ENCODE measurements at places on chromosomes 1 and 21. TPM values are rescaled to one million over a fixed set of nuclear protein-coding genes. Genes with fewer than 3 reads are reported as not detected.

Gene PROX1
- total RNA-seq = 12.0 TPM

Gene LIX1L
- total RNA-seq = 42.7 TPM

Gene NAV1
- 9.1 TPM for total RNA-seq

Gene OVAAL
- total RNA-seq = not detected

Gene NPHS2
- not detected for total RNA-seq

DNA sequence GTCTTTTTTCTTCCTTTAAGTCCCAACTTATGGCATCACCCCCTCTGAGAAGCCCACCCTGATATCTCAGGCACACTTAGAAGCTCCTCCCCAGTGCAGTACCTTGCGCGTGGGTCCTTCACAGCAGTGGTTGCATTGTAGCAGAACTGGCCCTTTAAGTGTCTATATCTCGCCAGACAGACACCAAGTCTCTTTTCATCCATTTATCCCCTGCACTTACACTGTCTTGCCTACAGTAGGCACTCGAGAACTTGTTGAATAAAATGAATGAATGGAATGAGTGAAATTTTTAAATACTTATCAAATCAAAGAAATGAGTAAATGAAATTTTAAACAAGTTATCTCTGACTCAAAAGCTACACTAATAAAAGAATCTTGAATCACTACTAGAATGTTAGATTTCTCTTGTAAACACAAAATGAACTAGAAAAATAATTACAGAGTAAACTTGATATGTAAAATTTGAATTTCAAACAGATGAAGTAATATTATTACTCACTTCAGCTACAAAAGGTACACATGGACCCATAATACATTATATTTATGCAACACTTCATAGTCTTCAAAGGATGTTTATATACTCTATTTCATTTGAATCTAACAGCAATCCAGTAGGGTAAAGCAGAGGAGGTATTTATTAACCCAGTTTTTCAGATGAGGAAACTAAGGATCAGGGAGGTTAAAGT lies 54.7 kb upstream of the MAN1A2 start:
- no peak for DNase-seq
- H3K36me3 ChIP-seq = no peaks in the 10 kb centered on the region
- no peak overlapping the region for H3K27ac ChIP-seq
- no peaks in the 10 kb centered on the region for H3K4me1 ChIP-seq
- no peak overlapping the region for H3K4me3 ChIP-seq
- H3K27me3 ChIP-seq = no peaks in the 10 kb centered on the region

- H3K4me1 ChIP-seq = peaks cover 11% of the 10 kb centered on the region
- H3K4me3 ChIP-seq = no peak overlapping the region
- H3K27me3 ChIP-seq = no peaks in the 10 kb centered on the region
- no peaks in the 10 kb centered on the region for H3K36me3 ChIP-seq
- H3K27ac ChIP-seq = peak overlapping the region; percentile 0
Measured at GRCh38 chr1:235073968-235074522, 54.6 kb downstream of the TOMM20 start.

DNA sequence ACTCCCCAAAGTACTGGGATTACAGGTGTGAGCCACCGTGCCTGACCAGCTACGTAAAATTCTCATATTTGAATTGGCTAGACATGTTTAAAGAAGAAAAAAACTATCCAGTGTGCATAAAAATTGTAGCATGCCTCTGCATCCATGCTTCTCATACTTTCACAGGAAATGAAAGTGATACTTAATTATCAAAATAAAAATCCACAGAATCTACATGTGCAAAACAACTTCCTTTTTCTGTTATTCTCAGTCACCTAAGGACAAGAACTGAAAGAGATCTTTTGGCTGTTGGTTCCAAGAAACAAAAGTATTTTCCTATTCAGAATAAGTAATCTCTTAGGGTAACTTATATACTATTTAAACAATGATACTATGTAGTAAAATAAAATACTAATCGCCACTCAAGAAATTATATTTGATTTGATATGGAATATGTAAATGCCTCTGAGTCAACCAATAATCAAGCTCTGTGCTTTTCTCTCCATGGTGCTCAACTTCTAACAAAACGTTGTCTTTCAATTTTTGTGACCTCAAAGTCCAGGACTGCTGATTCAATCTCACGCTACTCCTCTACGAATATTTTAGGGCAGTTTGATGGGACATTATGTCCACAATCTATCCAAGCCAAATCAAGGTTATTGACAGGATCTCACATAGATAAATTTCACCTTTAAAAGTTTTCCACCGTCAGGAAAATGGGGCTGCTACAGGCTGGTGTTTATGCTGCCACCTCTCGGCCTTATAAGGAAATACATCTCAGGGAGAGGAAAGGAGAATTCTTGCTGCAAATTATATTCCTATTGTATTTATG lies 102.7 kb downstream of the ZNF281 start:
- H3K4me3 ChIP-seq = no peak overlapping the region
- no peaks in the 10 kb centered on the region for H3K4me1 ChIP-seq
- H3K36me3 ChIP-seq = no peaks in the 10 kb centered on the region
- no peak overlapping the region for H3K27ac ChIP-seq
- H3K27me3 ChIP-seq = no peaks in the 10 kb centered on the region
- DNase-seq = no peak

DNA sequence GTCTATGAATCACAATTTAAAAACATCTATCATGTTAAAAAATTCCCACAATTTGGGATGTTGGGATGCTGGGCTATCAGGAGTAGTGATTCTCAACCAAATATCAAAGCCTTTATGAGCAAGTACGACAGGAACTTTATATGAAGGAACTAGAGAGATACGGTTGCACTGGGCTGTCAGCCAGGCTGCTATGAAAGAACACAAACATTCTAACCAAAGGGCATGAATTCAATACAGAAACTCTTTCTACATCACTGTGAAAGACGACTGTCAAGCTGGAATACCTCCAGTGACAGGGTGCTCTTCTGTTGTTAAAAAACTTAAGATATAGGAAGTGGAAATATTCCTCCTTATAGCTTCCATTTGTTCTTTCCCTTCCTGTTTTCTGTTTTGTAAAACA lies 9.8 kb downstream of the CACNA1E start:
- no peaks in the 10 kb centered on the region for H3K36me3 ChIP-seq
- no peaks in the 10 kb centered on the region for H3K27me3 ChIP-seq
- H3K27ac ChIP-seq = no peak overlapping the region
- H3K4me1 ChIP-seq = no peaks in the 10 kb centered on the region
- no peak overlapping the region for H3K4me3 ChIP-seq

GRCh38 chr1:228969953-228970800 lies 234.9 kb downstream of the RHOU start:
- no peaks in the 10 kb centered on the region for H3K36me3 ChIP-seq
- no peak for DNase-seq

Measured in ovary (tissue), 10 donors.